Epithelial cell of alveolus of lung (primary cell): ENCODE measurements at places on chromosomes 6 and 20. TPM values are rescaled to one million over a fixed set of nuclear protein-coding genes. Genes with fewer than 3 reads are reported as not detected.

The STK35 gene
- 18.1 and 23.0 TPM in 2 replicates for total RNA-seq

The ZNF184 gene
- total RNA-seq = 6.6 and 14.2 TPM in 2 replicates

The SPATS1 gene
- total RNA-seq = not detected in 2 replicates

The CALHM5 gene
- 2.3 and 4.0 TPM in 2 replicates for total RNA-seq

The ULBP2 gene
- total RNA-seq = 0.24 and 4.4 TPM in 2 replicates

The ULBP3 gene
- 4.7 and 6.5 TPM in 2 replicates for total RNA-seq

The ENPP3 gene
- under 0.01 TPM in 1 of 2 replicates, not detected in the other for total RNA-seq

The STAU1 gene
- total RNA-seq = 63.0 and 83.4 TPM in 2 replicates

The C20orf96 gene
- total RNA-seq = 2.7 and 12.9 TPM in 2 replicates

The OVOL2 gene
- total RNA-seq = 1.0 TPM in 1 of 2 replicates, not detected in the other

The BMP2 gene
- 11.2 and 22.0 TPM in 2 replicates for total RNA-seq

The SLC12A5 gene
- 0.08 TPM in 1 of 2 replicates, not detected in the other for total RNA-seq

The TBCC gene
- total RNA-seq = 44.1 and 45.3 TPM in 2 replicates

The PAK5 gene
- total RNA-seq = not detected in 2 replicates

The LTA gene
- not detected in 2 replicates for total RNA-seq

The SOBP gene
- total RNA-seq = 1.0 and 4.2 TPM in 2 replicates

The FAM184A gene
- total RNA-seq = 0.26 and 0.48 TPM in 2 replicates

The LINC00237 gene
- not detected in 2 replicates for total RNA-seq

The AVP gene
- total RNA-seq = not detected in 2 replicates

The ID4 gene
- 0.52 and 11.9 TPM in 2 replicates for total RNA-seq

The TREM1 gene
- 1.2 and 8.7 TPM in 2 replicates for total RNA-seq

The NHSL1 gene
- 15.1 and 22.0 TPM in 2 replicates for total RNA-seq

The PRND gene
- 0.26 and 0.48 TPM in 2 replicates for total RNA-seq

The MOCS1 gene
- total RNA-seq = 11.2 and 18.5 TPM in 2 replicates

The CLVS2 gene
- under 0.01 TPM in 1 of 2 replicates, not detected in the other for total RNA-seq
